AG10803 (cell line): ENCODE measurements at places on chromosomes 4 and X.

GRCh38 chrX:118519411-118520215 lies 24.0 kb downstream of the DOCK11 start:
- DNase-seq: peak; percentile 60

- peak; percentile 1 for DNase-seq
Measured at GRCh38 chrX:34365471-34365870, 233.4 kb upstream of the FAM47A start.

- peak; percentile 69 for DNase-seq
Measured at GRCh38 chr4:7987148-7987989, 47.7 kb upstream of the AFAP1 start.

GRCh38 chr4:81207828-81208227 lies 7.2 kb downstream of the PRKG2 start:
- peak; percentile 98 for DNase-seq

DNA sequence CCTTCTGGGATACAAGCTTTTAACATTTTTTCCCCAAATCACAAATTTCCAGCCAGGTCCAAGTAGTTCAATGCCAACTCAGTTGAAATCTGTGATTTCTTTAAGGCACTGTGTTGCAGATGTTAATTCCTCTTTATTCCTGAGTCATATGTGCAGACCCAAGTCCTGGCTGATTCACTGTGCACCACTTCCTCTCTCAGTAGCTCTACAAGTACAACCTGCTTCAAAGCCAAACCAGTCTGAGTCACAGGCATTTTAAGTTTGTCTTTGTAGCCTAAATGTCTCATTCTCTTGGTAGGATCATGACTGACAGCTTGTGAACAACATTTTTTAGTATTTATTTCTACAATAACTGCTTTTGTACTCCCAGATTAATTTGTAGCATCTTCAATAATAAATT lies 165.6 kb upstream of the S100G start:
- DNase-seq: peak; percentile 94

- DNase-seq: no peak
Measured at GRCh38 chr4:31545330-31545729, 825.2 kb downstream of the PCDH7 start.

DNA sequence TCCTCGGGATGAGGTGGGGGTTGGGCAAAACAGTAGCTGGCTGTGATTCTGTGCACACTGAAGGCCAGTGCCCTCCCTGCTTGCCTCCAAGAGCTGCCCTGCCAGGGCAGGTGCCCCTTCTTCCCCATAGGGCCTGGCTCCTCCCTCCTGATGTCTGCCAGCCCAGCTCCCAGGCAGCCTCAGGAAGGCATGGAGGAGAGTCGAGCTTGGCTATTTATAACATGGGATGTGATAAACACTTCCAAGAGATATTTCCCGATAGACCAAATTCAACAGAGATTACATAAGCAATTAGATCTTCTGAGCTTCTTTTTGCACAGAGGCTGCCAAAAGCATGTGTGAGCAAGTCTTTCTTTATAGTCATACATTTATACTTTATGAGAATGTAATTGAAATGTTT lies 45.3 kb upstream of the PJA1 start:
- no peak for DNase-seq

GRCh38 chr4:183204793-183205192 lies 105.7 kb downstream of the WWC2 start:
- DNase-seq: no peak

- no peak for DNase-seq
Measured at GRCh38 chrX:40476958-40477357, 103.8 kb upstream of the ATP6AP2 start.

GRCh38 chr4:172680691-172681090 lies 487.9 kb upstream of the GALNT7 start:
- DNase-seq: no peak

DNA sequence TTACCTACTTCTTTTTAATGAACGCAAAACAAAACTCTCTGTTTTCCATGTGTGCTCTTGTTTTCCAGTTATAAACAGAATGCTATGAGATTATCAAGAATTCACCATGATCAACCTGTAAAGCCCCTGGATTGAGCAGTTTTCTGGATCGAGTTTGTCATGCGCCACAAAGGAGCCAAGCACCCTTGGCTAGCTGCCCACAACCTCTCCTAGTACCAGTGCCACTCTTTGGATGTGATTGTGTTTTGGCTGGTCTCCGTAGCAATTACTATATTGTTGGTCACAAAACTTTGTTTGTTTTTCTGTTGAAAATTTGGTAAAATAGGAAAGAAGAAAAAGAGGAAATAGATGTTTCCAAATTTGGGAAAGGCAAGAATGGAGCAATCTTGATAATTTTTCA lies 51.1 kb downstream of the UGT2B7 start:
- no peak for DNase-seq

GRCh38 chr4:3834663-3835521 lies 68.7 kb downstream of the ADRA2C start:
- DNase-seq: no peak

- no peak for DNase-seq
Measured at GRCh38 chr4:6887591-6888371, 21.8 kb upstream of the TBC1D14 start.

DNA sequence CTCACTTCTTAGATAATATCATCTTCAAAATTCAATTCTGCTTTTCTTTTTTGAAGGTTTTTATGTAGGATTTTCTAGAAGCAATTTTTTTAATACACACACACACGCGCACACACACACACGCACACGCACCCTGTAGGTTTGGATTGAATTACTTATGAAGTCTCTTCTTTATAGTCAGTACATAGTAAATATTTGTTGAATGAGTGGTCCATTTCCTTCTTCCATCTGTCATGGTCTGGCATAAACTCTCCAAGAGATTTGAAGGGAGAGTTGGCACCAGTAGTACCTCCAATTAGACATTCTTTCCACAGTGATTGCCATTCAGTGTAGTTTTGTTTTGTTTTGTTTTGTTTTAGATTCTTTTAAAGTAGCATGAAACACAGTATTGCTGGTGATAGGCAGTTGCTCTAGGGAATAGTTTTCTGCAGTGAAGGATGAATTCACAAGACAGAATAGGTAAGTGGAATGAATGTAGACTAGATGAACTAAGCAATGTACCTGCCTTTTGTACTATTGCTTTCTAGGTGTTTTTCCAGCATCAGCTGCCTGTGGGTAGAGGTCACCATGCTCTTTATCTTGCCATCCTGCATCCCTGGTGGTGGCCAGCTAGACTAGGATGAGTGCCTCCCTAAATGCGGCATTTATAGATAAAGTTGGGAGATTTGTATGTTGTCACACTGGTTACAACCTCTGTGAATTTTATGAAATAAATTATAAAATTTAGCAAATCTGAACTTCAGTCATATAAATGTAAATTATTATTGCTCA lies 20.5 kb downstream of the PDLIM5 start:
- DNase-seq: peak; percentile 89

- no peak for DNase-seq
Measured at GRCh38 chr4:81648576-81649275, 177.0 kb upstream of the RASGEF1B start.

DNA sequence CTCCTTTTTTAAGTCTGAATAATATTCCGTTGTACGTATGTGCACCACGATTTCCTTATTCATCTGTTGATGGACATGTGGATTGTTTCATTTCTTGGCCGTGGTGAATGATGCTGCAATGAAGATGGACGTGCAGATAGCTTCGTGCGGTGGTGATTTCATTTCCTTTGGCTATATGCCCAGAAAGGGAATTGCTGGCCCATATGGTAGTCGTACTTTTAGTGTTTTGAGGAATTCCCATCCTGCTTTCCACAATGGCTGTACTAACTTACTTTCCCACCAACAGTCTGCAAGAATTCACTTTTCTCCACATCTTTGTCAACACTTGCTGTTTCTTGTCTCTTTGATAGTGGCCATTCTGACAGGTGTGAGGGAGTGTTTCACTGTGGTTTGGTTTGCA lies 12.8 kb downstream of the ZFP42 start:
- peak; percentile 34 for DNase-seq

DNA sequence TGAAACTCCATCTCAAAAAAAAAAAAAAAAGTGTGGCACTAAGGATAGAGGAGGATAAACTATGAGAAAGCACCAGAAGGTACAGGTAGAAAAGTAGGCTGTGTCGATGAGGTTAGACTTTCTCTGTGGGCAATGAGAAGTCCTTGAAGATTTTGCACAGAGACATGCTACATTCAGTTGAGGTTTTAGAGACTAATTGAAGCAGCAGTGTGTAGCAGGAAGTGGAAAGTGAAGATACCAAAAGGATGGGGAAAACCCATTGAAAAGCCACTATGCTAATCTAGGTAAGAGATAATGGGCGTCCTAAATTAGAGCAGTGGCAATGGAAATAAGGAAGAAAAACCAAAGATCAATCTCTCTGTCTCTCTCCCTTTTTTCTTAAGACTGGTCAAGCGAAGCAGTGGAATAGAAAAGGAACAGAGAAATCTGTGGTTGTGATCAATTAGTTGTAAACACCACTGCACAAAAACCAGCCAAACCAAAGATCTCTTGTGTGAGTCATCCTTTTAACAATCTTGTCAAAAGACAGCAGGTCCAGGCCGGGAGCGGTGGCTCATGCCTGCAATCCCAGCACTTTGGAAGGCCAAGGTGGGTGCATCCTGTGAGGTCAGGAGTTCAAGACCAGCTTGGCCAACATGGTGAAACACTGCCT lies 3.5 kb downstream of the SPINK2 start:
- DNase-seq: no peak

- no peak for DNase-seq
Measured at GRCh38 chrX:25226151-25226550, 210.4 kb upstream of the ARX start.

DNA sequence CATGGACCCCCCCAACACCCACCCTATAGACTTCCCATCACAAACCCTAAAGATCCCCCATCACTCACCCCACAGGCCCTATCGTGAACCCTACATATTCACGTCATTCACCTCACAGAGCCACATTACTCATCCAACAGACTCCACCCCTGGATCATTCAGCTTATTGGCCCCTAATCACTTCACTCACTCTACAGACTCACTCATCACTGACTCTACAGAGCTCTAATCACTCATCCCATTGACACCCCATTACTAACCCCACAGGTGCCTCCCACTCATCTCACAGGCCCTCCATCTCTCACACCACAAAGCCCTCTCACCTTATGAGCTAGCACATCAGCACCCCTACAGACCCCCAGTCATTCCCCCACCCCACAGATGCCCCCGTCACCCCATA lies 6.3 kb upstream of the TBC1D25 start:
- no peak for DNase-seq

DNA sequence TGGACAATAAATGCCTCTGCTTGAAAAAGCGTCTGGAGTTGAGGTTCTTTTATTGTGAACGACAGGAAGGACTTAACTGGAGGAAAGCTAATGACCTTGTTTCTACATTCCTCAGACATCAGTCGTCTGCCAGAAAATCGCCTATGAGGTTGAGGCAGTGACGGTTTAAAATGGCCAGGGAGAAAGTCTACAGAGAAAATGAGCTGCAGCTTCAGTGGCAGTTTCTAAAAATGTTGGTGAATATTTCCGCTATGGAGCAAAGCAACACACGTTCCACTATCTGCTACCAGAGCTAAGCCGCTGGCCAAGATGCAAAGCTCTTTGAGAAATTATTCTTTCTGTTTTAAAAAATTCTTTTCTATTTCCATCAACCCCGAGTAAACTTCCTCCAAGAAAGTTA lies 116.9 kb upstream of the GALNT7 start:
- no peak for DNase-seq
